Neural crest cell (in vitro differentiated cells): ENCODE measurements at places on chromosomes 12 and 14. TPM values are rescaled to one million over a fixed set of nuclear protein-coding genes. Genes with fewer than 3 reads are reported as not detected.

GRCh38 chr14:90820958-90821357 is 4.7 kb upstream of the TTC7B start:
- no peak for DNase-seq

KIF5A gene
- 16.9 and 20.8 TPM in 2 replicates for total RNA-seq

DNA sequence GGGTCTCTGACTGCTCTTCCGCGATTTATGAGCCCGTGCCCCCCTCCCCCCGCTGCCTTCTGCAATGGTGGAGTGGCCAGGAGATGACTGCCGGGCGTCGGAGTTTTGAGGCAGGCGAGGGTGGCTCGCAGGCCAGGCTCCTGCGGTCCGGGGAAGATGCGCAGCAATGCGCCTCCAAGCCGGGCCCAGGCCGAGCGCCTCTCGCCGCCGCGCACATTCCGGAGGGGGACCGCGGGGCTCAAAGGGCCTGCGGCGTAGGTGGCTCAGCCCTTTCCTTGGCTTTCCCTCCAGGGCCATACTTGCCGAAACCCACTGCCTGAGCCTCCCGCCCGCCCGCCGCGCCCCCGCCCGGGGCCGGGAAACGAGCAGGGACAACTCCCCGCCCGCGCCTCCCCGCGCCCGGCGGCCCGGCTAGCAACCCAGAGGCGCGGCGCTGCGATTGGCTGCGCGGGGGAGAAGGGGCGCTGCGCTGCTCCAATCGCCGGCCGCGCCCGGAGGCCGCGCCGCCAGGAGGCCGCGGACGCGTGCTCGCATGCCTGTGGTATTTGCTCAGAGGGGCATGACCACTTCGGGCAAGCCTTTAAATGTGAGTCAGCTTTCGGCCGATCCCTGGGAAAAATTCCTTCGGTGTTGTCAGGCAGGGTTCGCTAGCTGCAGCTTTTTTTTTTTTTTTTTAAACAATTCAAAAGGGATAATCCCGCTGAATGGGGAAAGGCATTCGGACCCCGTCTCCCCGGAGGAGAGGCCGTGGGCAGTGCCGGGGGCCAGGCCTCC is 157.9 kb upstream of the PARP11 start:
- peak; percentile 72 for DNase-seq

- no peak for DNase-seq
Observed at GRCh38 chr14:53027041-53027440, 76.2 kb upstream of the FERMT2 start.

DNA sequence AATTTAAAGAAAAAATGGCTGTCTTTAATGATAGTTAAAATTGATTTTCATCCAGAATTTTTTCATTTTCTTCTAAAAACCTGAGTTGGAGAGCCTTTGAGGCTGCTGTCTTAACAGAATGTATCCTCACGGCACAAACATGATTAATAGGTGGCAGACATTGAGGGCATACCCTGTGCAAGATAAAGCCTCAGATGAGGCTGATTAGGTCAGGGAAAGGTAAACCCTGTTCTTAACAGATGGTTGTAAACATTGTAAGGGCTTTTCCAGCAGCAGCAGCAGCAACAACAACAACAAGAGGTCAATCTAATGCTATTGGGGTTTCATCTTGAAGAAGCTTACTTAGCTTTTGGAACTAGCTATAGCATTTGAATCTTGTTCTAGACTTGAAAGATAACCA is 17.4 kb downstream of the GNG2 start:
- DNase-seq = no peak

DNA sequence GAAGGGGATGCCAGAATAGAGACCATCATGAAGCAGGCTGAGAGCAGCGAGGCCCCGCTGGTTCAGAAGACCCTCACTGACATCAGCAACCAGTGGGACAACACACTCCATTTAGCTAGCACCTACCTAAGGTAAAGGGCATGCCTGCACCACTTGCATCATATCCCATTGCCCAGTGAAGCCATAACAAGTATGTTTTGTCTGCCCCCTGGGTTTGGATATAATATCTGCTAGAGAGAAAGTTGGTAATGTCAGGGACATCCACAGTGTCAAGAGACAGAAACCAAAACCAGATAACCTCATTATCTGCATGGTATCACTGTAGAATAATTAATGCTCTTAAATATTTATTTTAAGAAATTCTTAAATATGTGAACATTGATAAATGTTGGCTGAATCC is 173.8 kb downstream of the SYNE2 start:
- DNase-seq = no peak

GDF3 gene
- total RNA-seq = not detected in 2 replicates

DNA sequence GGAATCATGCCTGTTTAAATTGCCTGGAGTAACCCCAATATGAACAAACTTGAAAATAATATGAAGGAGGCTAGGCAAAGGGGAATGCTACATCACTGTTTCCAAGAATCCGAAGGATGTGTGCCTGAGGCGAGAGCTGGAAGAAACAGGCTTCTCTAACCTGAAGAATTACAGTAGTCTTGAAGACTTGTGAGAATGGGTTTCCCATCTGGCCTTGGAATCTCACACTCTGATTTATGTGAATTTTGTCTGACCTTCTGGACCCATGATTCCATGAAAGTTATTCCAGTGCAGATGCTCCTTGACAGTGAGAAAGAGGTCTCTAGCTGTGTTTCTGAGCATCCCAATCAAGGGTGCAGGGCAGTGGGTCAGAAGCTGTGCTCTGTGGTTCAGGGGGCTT is 122.1 kb upstream of the PARP11 start:
- DNase-seq = no peak
